ENCODE measurements at places on chromosomes 2 and 18.

DNA sequence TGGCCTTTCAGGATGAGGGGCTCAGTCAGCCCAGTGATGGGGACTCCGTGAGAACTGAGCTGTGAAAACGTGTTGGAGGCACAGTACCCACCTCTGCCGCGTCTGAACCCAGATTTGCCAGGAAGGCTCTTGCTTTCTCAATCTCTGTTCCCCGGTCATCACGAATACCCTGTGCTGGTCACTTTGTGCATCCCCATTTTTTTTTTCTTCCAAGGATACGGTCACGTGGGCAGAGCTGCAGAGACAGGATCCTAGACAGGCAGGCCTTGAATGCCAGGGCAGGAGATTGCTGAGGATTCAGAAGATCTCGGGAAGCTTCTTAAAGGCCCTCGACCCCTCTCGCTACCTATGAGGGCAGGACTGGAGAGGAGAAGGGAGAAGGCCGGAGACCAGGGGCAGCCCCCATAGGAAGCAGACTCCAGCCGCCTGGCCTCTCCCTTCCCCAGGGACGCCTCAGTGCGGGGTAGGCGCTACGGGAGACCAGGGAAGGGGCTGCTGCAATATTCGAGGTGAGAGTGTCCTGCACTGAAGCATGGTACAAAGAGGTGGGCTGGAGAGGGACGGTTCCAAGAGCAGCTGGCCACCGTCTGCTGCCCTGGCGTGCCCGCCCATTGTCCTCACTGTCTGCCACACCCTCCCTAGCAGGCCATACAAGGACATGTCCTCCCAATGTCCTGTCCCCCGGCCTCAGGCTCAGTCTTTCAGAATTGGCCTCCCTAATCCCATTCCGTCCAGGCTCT, 29.0 kb upstream of the TAF1B start:
- DNase-seq, result no peak

- DNase-seq, result no peak
Measured at GRCh38 chr2:17822445-17823117, 6.3 kb downstream of the MSGN1 start.

DNA sequence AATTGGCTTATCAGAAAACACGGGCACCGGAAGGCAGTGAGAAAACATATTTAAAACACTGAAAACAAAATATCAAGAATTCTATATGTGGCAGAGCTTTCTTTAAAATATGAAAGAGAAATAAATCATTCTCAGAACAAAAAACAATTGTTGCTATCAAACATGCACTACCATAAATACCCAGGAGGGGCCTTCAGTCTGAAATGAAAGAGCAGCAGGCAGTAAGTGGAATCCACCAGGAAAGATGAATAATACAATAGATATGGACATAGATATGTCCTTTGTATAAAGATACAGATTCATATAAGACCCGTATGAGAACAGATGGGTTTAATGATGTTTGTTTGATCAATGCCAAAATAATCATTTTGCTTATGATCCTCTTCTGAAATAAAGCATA, 142.0 kb downstream of the TMEM18 start:
- DNase-seq, result no peak

- no peak for DNase-seq
Measured at GRCh38 chr2:174004905-174005605, 39.9 kb upstream of the SP3 start.

- DNase-seq, result no peak
Measured at GRCh38 chr2:212536817-212537725, 1.5 kb downstream of the ERBB4 start.

- no peak for DNase-seq
Measured at GRCh38 chr2:40513201-40513600, 61.3 kb upstream of the SLC8A1 start.

GRCh38 chr2:26721115-26722032, 28.9 kb downstream of the KCNK3 start:
- DNase-seq, result no peak

- no peak for DNase-seq
Measured at GRCh38 chr2:7792031-7792651, 874.9 kb downstream of the RNF144A start.

- no peak for DNase-seq
Measured at GRCh38 chr2:227016894-227017293, 147.1 kb downstream of the COL4A4 start.

DNA sequence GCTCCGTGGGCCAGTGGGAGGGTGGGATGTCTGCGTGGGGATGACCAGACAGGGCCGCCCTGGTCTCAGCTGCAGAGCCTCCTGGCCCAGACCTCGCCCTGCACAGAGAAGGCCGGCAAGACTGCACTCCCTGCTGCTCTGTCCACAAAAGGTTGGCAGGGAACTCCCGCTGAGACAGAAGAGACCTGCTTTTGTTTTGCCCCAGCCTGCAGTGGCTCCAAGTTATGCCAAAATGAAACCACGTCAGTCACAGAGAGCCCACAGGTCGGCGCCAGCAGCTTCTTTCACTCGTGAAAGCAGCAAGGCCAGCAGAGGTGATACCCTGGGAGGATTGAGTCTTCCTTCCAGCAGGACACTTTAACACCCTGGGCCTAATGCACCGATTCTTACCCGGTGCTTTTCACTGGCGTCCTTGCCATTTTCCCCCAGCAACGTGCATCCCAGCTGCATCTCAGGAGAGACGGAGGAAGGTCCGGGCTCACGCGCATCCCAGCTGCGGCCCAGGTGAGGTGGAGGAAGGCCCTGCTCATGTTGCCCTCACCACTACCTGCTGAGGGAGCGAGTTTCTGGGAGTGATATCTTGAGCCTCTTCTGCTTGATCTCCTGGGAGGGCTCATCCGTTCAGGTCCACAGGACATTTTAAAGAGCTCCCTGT, 22.1 kb upstream of the CTDP1 start:
- DNase-seq, result no peak

DNA sequence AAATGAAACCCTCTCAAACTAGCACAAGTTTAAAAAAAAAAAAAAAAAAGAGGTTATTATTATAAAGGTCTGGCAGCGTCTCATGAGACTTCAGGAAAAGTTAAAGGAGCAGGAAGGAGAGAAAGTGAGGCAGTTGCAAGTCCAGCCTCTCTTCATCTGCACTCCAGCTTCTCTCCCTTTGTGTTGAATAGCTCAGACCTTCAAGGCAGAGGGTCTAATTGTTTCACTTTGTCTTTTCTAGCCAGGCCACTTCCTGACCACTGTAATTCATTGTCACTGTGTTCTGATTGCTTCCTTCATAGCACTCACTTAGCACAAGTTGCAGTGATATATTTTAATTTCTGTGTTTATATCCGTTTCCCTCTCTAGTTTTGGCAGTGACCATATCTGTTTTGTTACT, 99.9 kb downstream of the SPATS2L start:
- no peak for DNase-seq

GRCh38 chr2:240949791-240950705, 43.9 kb downstream of the CROCC2 start:
- no peak for DNase-seq

DNA sequence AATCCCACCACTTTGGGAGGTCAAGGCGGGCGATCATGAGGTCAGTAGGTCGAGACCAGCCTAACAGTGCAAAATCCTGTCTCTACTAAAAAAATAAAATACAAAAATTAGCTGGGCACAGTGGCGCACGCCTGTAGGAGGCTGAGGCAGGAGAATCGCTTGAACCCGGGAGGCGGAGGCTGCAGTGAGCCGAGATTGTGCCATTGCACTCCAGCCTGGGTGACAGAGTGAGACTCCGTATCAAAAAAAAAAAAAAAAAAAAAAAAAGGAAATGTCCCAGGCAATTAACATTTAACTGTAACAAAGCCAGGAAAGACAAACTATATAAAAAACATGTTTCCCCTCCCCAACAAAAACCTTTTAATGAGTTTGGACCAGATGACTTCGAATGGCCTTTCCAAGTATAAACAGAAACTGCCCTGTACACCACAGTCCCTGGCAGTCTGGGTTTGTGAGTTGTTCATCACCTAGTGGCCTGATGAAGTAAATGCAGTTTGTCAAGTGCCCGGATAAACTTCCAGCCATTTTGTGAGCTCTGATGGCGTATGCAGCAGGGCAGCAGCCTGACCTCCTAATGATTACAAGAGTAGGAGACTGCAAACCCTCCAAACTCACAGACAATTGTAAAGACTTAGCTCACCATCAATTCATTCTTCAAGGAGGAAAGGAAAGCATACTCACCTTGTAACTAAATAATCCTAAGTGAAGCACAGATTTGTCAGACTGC, 16.6 kb upstream of the PCBP1 start:
- DNase-seq, result no peak

DNA sequence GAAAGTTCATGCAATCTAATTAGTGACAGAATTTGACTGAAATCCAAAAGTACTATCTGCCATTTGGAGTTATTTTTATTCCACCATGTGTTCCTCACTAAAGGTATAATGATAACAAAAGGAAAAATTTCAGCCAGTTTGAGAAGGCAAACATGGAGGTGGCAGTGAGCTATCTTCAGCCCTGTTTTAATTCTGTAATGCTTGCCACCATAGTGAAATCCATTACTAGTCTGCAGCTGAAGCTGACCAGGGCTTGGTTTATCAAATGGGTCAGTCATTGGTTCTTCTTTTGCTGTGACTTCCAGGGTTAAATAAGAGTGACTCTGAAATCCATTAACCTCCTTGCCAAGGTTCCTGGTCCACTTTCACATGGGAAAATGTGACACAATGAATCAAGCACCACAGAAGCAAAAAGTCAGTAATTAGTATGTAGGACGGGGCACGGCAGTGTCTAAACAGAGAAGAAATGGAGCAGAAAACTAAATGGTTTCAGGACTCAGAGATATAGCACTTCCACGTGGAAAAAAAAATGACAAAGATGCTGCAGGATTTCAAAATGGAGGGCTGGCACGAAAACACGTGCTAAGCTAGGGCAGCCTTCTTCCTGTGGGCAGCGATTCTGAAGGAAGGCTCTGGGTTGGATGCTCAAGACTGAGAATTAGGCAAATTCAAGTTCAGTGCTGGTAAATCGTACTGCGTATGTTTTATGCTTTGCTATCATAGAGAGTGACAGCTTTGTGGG, 87.2 kb downstream of the EPHA4 start:
- no peak for DNase-seq

- no peak for DNase-seq
Measured at GRCh38 chr2:126725580-126725979, 69.6 kb downstream of the GYPC start.

GRCh38 chr2:74815941-74816340, 18.0 kb upstream of the HK2 start:
- no peak for DNase-seq

All from activated naive CD4-positive, alpha-beta T cell (primary cell).